ENCODE measurements at places on chromosomes 4 and X.

- DNase-seq, result no peak
These were observed 79.8 kb upstream of the PPARGC1A start for GRCh38 chr4:23969635-23970145.

DNA sequence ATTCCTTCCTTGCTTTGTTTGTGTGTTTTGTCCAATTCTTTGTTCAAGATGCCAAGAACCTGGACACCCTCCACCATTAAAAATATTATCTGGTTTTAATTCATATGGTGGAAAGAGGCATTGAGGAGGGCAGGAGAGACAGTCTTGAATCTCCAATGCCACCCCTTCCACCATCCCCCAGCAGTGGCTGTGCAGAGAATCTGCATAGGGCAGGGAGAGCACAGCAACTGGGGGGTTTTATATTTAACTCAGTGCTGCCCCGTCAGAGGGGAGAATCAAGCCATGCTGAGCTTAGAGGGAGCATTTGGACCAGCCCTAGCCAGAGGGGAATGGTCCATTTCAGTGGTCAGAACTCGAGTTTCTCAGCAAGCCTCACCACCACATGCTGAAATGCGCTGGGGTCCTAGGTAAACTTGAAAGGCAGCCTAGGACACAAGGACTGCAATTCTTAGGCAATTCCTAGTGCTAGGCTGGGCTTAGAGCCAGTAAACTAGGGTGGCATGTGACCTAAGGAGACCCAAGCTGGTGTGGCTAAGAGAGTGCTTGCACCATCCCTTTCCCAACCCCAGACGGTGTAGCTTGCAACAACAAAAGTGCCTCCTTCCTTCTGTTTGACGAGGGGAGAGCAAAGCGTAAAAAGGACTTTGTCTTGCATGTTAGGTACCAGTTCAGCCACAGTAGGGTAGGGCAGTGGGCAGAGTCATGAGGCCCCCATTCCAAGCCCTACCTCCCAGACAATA lies 34.2 kb downstream of the CCDC158 start:
- peak; percentile 63 for DNase-seq

DNA sequence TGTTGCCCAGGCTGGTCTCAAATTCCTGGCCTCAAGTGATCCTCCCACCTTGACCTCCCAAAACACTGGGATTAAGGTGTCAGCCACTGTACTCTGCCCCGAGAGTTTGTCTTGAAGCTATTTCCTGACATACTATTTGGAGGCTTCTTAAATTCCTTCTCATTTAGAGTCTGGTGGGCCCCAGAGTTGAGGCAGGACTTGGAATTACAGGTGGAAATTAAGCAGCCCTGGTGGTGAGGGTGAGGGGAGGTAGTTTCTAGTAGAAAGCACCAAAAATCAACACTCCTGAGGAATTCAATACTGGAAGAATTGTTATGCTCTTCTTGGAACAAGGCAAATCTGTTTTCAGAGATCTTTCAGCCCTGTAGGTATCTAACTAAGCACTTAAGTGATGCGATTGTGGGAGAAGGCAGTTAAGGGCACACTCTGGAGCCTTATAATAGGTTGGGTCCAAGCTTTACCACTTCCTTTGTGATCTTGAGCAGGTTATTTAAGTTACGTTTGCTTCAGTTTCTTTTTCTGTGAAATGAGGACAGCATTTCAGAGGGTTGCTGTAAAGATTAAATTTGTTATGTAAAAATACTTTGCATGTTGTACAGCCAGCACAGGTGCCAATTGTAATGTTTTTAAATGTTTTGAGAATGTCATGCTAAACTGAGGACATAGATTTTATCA lies 200.7 kb downstream of the SOWAHB start:
- DNase-seq, result no peak

DNA sequence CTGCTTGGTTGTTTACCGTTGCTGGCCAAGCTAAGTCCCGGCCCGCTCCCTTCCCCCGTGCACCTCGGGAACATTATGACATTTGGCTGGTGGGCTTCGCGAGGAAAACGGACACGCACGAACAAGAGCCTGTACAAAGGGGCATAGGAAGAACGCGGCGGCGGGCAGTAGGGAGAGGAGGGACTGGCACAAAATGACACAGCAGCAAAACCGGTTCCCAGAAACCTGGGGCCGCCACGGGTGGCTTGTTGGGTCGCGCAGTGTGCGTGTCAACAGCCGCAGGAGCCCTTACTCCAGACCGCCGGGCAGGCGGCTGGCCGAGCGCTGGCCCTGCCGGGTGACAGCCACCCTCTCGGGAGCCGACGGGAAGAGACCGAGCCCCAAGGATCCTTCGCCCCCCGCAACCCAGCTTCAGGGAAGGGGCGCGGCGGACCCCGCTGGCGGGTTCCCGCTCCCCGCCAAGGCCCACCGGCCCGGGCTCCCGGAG lies 1.6 kb upstream of the LIN54 start:
- peak; percentile 43 for DNase-seq

DNA sequence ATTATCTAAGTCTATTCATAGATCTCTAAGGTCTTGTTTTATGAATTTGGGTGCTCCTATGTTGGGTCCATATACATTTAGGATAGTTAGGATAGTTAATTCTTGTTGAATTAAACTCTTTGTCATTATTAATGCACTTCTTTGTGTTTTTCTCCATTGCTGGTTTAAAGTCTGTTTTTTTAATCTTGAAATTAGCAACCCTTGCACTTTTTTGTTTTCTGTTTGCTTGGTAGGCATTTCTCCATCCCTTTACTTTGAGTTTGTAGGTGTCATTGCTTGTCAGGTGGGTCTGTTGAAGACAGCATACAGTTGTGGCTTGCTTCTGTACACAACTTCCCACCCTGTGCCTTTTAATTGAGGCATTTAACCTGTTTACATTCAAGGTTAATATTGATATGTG lies 434.8 kb downstream of the OPHN1 start:
- DNase-seq, result no peak

DNA sequence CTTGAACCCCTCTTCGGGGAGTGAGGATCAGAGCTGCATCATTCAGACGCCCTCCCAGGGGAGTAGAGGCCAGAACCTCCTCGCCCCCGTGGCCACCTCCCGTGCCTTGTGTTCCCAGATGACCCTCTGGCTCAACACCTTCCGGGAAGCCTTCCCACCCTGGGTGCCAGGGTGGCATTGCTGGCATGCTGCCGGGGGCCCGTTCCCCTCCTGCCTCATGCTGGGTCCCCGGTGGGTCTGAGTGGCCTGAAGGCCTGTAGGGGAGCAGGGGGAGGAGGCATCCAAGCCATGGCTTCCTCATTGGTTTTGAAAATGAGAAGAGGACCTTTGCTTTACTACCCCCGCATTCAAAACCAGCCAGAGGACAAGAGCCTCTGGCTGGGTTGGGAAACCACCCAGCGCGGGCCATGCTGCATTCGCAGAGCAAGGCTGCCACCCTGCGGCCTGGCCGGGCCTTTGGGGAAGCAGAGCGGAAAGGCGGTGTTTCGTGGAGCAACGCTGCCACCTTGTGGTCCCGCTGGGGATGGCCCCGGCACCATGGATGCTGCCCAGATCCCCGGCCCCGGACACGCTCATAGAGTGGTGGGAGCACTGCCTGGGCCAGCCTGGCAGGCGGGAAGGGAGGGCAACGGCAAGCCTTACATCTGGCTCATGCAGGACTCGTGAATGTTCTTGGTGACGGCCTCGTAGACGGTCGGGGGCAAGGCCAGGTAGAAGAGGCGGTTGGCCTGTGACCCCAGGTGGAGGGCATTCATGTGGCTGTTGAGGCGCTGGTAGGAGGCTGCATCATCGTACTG lies 11.9 kb downstream of the G6PD start:
- peak; percentile 90 for DNase-seq

- DNase-seq, result no peak
These were observed 74.9 kb downstream of the KDR start for GRCh38 chr4:55050418-55050950.

Data from inflammatory macrophage treated with lipopolysaccharide for 4 hours (primary cell).